ENCODE measurements at places on chromosomes 3 and 15. TPM values are rescaled to one million over a fixed set of nuclear protein-coding genes. Genes with fewer than 3 reads are reported as not detected.

CCDC9B gene
- 139 TPM for total RNA-seq

GRCh38 chr15:72554471-72555425 is 80.6 kb downstream of the ARIH1 start:
- no peaks in the 10 kb centered on the region for H3K36me3 ChIP-seq
- H3K4me3 ChIP-seq, result no peak overlapping the region
- no peak for DNase-seq
- H3K4me1 ChIP-seq, result peaks cover 2% of the 10 kb centered on the region
- H3K27ac ChIP-seq, result no peak overlapping the region
- no peaks in the 10 kb centered on the region for H3K27me3 ChIP-seq

GRCh38 chr3:46764206-46764605 is 46.5 kb upstream of the PRSS50 start:
- no peak overlapping the region for H3K4me3 ChIP-seq
- DNase-seq, result no peak
- H3K36me3 ChIP-seq, result no peaks in the 10 kb centered on the region
- H3K27me3 ChIP-seq, result no peaks in the 10 kb centered on the region
- H3K27ac ChIP-seq, result no peak overlapping the region

- H3K27ac ChIP-seq, result no peak overlapping the region
- peaks cover 21% of the 10 kb centered on the region for H3K36me3 ChIP-seq
- H3K27me3 ChIP-seq, result no peaks in the 10 kb centered on the region
Measured at GRCh38 chr15:63634154-63634553, 37.0 kb downstream of the FBXL22 start.

DNA sequence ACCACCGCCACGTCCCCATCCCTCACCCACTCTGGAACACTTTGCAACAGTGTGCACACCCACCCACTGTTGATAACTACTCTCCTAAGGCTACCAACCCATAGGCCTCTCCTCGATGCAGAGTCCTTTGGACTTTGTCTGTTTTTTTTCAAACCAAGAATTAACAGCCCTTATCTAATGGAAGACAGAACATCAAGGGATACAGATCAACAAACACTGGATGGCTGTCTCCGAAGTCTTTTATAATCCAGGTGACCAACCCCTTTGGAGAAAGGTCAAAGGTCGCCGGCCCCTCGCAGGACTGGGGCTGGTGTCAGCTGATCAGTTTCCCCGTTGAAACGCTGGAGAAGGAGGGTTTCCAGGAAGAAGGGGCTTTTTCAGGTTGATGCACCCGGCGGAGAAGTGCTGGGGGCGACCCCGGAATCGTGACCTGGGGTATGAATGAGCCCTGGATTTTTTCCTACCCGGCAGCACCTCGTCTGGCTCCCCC is 532 bp downstream of the B4GALT4 start:
- peak; percentile 57 for DNase-seq
- H3K4me1 ChIP-seq, result peaks cover 10% of the 10 kb centered on the region
- peak overlapping the region; percentile 89 for H3K4me3 ChIP-seq
- peaks cover 19% of the 10 kb centered on the region for H3K36me3 ChIP-seq
- H3K27ac ChIP-seq, result peak overlapping the region; percentile 92
- no peaks in the 10 kb centered on the region for H3K27me3 ChIP-seq

DNA sequence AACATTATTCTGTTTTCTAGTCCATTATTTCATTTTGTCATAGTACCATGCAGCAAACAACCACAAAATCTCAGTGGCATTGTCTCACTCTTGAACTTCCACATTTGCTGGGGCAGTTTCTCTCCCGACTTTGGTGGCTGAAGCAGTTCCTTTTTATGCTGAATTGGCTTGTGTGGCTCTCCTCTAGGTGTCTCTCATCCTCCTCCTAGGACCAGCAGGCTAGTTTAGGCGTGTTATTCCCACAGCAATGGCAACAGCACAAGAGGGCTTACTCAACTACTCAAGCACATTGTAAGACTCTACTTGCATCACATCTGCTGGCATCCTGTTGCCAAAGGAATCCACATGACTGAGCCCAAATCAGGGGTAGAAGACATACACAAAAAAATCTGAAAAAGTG is 201.8 kb upstream of the KCNH8 start:
- DNase-seq, result no peak
- no peaks in the 10 kb centered on the region for H3K27me3 ChIP-seq
- no peak overlapping the region for H3K4me3 ChIP-seq
- no peaks in the 10 kb centered on the region for H3K4me1 ChIP-seq

GRCh38 chr15:85048430-85048829 is 66.8 kb downstream of the PDE8A start:
- H3K27me3 ChIP-seq, result no peaks in the 10 kb centered on the region
- DNase-seq, result no peak
- H3K4me1 ChIP-seq, result peaks cover 28% of the 10 kb centered on the region
- H3K27ac ChIP-seq, result peak overlapping the region; percentile 54
- H3K4me3 ChIP-seq, result no peak overlapping the region
- no peaks in the 10 kb centered on the region for H3K36me3 ChIP-seq

TMEM89 gene
- total RNA-seq, result not detected

C3orf85 gene
- not detected for total RNA-seq

- no peak overlapping the region for H3K27ac ChIP-seq
- H3K4me3 ChIP-seq, result no peak overlapping the region
- H3K36me3 ChIP-seq, result no peaks in the 10 kb centered on the region
- H3K27me3 ChIP-seq, result no peaks in the 10 kb centered on the region
Measured at GRCh38 chr3:127083778-127084397, 101.0 kb downstream of the PLXNA1 start.

GRCh38 chr3:25962255-25962654 is 172.4 kb downstream of the OXSM start:
- DNase-seq, result no peak
- H3K27ac ChIP-seq, result no peak overlapping the region
- no peaks in the 10 kb centered on the region for H3K4me1 ChIP-seq
- no peaks in the 10 kb centered on the region for H3K27me3 ChIP-seq
- H3K4me3 ChIP-seq, result no peak overlapping the region

GOLGA6A gene
- 0.08 TPM for total RNA-seq

DNA sequence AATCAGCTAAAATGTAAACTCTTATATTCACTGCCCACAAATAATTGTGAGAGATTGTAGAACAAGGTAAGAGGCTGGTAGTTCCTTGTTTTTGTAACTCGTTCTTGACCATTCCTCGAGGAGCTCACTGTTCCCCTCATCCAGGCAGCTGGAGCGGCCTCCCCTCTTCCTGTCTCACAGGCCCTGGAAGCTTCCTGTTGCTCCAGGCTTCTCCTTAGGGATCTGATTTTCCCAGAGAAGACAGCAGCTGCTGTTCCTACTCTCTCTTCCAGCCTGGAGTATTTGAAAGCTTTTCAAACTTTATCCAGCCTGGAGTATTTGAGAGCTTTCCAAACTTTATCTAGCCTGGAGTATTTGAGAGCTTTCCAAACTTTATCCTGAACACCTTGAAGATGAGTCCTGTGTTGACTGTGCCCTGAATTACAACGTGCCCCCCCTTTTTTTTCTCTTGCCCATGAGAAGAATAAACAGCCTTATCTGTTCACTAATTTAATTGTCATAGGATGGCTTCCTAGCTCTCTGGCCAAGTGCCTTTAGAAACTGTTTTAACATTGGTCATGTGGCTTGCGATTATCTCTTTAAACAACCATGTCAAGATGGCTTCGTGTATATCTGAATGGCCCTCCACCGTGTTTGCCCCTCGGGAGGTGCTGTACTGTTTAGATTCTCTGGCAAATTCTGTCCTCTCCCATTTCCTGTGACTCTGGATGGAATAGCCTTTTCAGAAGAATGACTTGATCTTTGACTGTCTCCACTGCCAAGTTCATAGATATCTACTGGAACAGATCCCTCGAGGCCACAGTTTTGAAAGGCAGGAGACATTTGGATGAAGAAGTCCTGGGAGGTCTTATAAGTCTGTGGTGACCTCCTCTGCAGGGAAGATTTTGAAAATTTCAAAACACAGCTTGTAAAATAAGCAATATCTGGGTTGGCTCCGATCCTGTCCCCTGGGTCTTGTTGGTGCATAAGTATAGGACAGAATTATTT is 4.8 kb downstream of the ADAMTSL3 start:
- H3K4me3 ChIP-seq, result no peak overlapping the region
- H3K27ac ChIP-seq, result no peak overlapping the region
- H3K4me1 ChIP-seq, result no peaks in the 10 kb centered on the region
- H3K27me3 ChIP-seq, result peaks cover 24% of the 10 kb centered on the region

DNA sequence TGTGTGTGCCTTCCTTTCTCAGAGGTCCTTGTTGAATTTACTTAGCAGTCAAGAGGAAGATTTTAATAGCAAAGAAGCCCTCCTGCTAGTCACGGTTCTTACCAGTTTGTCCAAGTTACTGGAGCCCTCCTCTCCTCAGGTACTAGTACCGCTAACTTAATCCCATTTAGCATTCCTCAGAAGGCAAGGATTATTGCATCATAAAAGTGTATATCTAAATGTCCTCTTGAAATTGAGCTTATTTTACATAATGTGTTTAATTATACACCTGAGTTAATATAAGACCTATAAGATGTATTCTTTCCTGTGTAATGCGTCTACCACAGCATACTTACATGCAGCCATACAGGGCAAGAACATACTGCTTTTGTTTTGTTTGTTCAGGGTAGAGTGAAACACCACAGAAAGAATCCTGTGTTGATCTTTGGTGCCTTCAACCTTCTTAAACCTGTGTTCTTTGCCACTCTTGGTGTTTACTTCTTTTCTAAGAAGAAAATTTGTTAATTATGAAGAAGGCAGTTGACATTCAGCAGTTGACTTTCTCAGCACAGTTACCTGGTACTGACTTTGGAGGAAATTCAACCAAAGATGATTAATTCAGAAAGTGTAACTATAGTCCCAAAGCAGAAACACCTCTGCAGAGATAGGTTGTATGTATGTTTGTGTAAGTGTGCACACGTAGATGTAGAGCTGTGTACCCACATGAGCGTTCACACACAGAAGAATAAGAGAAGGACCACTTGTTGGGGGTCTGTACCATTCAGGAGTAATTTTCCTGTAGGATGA is 33.1 kb downstream of the POLG start:
- H3K27me3 ChIP-seq, result no peaks in the 10 kb centered on the region
- no peak overlapping the region for H3K4me3 ChIP-seq
- no peak overlapping the region for H3K27ac ChIP-seq
- no peaks in the 10 kb centered on the region for H3K36me3 ChIP-seq
- H3K4me1 ChIP-seq, result no peaks in the 10 kb centered on the region
- DNase-seq, result no peak

DNA sequence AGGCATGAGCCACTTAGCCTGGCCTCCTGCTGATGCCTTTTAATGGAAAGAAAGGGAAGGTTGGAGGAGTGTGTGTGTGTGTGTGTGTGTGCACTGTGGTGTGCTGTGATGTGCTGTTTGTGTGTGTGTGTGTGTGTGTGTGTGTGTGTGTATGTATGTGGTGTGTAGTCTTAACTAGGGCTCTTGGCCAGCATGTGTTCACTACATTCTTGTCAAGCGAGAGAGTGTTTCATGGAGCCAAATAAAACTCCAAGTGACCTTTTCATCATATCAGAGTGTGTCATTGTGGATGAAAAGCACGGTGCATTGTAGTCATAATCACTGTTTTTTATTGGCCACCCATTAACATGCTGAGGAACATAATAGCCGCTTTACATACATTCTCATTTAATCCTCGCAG is 30.8 kb upstream of the BHLHE40 start:
- H3K36me3 ChIP-seq, result no peaks in the 10 kb centered on the region
- no peaks in the 10 kb centered on the region for H3K4me1 ChIP-seq
- no peak for DNase-seq

Data from psoas muscle (tissue), 8 donors.